HFFc6 (cell line): ENCODE measurements at places on chromosomes 11 and 22.

- no peak for DNase-seq
Observed at GRCh38 chr22:38761202-38762162, 5.7 kb upstream of the SUN2 start.

DNA sequence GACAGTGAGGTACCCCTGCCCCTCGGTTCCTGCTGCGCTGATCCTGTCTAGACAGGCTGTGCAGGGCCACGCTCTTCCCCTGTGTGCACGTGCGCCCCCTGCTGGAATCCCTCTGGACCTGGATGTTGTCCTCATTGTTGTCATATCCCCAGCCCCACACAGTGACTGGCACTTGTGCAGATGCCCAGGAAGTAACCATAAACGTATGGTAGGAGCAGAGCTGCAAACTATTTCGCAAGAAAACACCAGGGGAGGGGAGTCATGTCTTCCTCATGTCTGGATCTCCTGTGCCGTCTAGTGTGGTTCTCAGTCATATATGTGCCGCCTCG lies 114.7 kb downstream of the CRYBB2 start:
- DNase-seq = no peak

DNA sequence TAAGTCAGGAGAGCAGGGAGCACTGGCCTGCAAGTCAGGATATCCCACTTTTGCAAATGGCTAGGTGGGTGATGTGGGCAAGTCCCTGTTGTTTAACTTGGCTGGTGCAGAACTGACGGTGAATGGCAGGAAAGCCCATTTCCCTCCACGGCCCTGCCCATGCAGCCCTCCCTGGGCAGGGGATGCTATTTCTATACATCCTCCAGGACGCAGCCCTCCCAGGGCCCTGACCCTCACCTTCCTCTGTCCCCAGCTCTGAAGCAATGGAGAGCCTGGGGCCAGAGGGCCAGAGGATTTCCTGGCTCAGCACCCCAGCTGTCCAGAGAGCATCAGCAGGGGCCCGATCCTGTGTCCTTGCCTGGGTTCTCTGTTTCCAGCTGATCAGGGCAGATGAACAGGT lies 91.3 kb downstream of the TSPAN18 start:
- no peak for DNase-seq

DNA sequence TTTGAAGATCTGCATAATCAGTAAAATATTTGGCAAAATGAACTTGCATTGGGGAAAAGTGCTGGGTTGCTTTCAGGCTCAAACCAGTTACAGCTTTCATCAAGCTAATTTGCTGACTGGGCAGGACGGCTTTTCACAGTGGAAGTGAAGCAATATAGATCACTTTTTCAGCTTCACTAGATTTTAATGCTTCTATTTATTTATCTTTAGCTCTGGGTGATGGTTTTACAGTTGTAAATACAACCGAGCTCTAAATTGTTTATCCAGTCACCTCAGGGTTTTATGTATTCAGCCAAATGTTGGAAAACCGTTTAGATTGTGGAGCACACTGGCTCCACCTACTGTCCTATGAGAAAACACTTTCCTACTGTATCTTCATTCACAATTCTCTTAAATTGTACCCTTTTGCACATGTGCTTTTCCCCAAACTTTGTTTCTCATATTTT lies 58.2 kb downstream of the ACER3 start:
- DNase-seq = peak; percentile 51

DNA sequence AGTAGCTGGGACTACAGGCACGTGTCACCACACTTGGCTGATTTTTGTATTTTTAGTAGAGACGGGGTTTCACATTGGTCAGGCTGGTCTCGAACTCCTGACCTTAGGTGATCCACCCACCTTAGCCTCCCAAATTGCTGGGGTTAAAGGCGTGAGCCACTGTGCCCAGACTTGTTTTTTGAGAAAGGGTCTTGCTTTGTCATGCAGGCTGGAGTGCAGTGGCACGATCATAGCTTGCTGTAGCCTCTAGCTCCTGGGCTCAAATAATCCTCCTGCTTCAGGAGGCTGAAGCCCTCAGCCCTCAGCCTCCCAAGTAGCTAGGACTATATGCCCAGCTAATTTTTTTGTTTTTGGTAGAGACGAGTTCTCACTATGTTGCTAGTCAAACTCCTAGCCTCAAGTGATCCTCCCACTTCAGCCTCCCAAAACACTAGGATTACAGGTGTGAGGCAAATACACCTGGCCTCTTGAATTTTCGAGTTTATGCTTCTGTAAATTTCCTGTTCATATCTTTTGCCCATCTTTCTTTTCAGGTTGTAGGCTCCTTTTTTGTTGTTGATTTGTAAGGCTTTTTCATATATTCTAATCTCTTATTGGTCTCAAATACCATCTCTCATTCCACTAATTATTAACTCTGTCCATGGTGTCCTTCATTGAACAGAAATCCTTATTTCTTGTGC lies 3.4 kb upstream of the RBM4B start:
- DNase-seq = no peak

- no peak for DNase-seq
Observed at GRCh38 chr22:22479999-22480532, 28.5 kb downstream of the ZNF280B start.

- DNase-seq = no peak
Observed at GRCh38 chr11:69919659-69920344, 100.6 kb upstream of the FGF3 start.

DNA sequence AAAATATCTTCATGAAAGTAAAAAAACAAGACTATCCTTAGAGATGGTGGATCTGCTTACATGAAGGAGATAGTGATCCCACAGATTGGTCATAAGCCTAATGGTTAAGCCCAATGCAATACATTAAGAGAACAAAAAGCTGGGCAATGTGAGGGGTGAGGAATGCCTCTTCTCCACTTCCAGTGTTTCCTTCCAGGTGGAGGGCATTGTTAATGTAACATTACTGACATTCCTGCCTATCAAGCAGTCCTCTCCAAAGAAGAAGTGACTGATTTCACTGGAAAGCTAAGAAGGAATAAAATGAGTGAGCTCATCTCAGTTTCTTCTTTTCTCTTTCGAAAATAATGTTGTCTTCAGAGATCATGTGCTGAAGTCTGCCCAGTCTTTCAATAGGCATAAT lies 207.8 kb downstream of the RAB38 start:
- no peak for DNase-seq

GRCh38 chr11:124638500-124638899 lies 15.8 kb downstream of the TBRG1 start:
- no peak for DNase-seq
